CD4-positive, CD25-positive, alpha-beta regulatory T cell (primary cell): ENCODE measurements at places on chromosomes 13 and 19. TPM values are rescaled to one million over a fixed set of nuclear protein-coding genes. Genes with fewer than 3 reads are reported as not detected.

The LILRA2 gene
- not detected for total RNA-seq

The TPRX2 gene
- not detected for total RNA-seq

The ZNF699 gene
- total RNA-seq, result 11.7 TPM

The TNPO2 gene
- 42.9 TPM for total RNA-seq

The TSSK6 gene
- total RNA-seq, result 6.2 TPM

The COL5A3 gene
- 2.1 TPM for total RNA-seq
